ENCODE measurements at places on chromosomes 2 and 18.

DNA sequence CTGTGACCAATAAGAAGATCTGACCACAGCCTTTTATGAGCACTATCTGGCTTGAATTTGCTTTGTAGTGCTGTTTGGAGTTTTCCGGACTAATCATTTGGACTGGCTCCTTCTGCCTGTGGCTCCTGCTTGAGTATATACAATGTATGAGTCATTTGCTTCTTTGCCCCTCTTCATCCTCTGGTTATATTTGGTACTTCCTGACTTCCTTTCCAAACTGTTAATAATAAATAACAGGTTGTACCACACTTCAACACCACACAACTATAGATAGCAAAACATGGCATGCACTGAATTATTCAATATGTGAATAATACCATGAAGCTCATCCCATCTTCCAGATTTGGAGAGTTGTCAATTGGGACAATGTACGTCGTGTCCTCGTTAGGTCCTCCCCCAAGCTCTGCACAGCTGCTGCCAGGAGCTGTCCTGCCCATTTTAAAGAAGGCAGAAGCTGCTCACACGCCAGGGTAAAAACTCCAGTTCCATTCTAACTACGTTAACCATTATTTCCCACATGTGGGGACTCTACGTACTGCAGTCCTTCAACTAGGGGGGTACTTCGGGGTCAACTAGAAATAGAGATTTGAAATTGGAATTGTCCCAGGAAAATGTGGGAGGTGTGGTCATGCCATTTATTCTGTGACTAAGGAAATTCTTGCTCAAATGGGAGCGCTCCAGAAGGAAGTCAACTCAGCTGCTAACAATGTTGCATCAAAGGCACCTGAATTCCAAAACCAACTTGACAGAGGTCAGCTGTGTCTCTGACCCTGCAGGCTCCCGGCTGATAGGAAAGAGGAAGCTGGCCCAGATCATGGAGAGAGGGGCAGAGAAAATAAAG, 38.1 kb downstream of the ST8SIA5 start:
- DNase-seq: no peak

DNA sequence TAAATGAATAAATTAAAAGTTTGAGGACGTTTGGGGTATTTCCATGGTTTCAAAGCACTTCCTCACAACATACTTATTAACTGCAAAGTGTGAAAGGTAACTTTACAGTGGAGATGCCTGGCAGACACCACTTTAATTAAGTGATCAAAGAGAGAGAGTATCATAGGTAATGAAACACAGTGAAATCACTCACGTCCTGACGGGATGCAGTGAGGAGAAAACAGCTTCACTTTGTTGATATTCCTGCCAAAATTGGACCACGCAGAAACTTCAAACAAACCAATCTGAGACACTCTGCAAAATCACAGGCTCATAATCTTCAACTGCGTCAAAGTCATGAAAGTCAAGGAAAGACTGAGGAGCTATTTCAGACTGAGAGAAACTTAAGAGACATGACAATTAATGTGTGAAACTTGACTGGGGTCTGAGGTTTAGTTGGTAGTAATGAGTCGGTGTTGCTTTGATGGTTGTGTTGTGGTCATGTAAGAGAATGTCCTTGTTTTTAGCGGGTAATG, 66.0 kb upstream of the ITGB6 start:
- DNase-seq: no peak

GRCh38 chr18:48988508-48989303, 37.9 kb upstream of the SMAD7 start:
- no peak for DNase-seq

GRCh38 chr2:27832396-27832795, 57.8 kb downstream of the RBKS start:
- DNase-seq: no peak

GRCh38 chr2:236698016-236698627, 128.5 kb downstream of the ACKR3 start:
- no peak for DNase-seq

- DNase-seq: no peak
These were observed 70.0 kb upstream of the PPP1CB start for GRCh38 chr2:28681606-28682005.
